ENCODE measurements at places on chromosomes 4 and X.
A peak's percentile ranks its signal among the peaks of the same experiment; 100 is the strongest.

DNA sequence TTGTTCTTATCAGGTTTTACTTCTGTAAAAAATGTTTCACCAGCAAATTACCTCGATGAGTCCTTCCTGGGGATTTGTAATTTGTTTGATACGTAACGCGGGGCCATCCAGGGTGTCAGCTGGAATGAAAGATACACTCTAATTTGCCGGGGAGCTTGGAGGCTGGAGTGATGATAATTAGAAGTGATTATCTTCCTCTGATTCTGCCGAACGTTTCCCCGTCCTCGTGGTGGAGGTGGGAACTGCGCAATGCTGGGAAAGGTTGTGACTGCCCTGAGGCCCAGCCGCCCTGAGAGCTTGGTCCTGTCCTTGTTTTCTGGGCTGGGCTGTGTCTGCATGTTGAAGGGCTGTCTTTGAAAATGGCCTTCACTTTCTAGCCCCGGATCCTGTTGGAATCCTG, 48.0 kb downstream of the SORCS2 start:
- DNase-seq: no peak

DNA sequence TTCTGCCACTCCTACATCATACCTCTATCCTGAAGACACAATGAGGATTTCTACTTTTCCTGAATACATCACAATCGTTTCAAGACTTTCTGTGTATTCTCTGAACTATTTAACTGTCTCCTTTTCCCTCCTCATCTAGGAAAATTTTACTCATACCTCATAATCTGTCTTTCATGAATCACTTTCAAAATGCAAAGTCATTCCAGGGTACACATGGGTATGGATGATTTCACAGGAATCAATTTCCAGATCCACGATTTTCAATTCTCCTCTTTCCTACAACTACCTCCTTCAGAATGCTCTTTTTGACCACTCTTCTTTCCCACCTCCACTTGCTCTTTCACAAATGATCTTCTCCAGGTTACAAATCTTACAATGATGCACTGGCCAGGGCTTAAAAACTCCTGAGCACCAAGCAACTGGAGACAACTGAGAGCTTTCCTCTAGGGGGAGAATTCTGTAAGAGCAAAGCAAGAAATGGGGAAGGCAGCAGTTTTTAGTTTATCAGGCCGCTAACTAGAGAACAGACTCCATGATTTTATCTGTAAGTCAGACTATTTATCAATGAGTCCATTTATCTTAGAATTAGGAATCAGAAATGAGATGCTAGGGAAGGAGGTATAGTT, 116.4 kb downstream of the PPP3CA start:
- DNase-seq: no peak

DNA sequence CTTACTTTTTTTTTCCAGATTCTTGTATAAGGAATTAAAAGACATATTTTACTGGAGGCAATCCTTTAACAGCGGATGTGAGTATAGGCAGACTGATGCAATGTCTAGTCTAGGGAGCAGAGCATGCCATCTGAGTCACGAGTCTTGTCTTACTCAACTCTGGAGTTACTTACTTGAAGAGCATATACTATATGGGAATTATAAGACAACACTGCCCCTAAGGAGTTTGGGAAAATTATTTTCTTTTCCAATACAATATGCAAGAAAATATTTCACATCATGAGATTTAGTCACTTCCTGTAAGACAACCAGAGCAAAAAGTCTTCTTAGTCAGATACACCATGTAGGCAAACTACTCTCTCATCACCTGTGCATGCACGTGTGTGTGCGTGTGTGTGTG, 537.3 kb upstream of the FTHL17 start:
- DNase-seq: no peak

- no peak for DNase-seq
These were observed 43.9 kb upstream of the HMX1 start for GRCh38 chr4:8915201-8916200.

GRCh38 chrX:56928546-56928945, 66.8 kb downstream of the SPIN3 start:
- DNase-seq: no peak

DNA sequence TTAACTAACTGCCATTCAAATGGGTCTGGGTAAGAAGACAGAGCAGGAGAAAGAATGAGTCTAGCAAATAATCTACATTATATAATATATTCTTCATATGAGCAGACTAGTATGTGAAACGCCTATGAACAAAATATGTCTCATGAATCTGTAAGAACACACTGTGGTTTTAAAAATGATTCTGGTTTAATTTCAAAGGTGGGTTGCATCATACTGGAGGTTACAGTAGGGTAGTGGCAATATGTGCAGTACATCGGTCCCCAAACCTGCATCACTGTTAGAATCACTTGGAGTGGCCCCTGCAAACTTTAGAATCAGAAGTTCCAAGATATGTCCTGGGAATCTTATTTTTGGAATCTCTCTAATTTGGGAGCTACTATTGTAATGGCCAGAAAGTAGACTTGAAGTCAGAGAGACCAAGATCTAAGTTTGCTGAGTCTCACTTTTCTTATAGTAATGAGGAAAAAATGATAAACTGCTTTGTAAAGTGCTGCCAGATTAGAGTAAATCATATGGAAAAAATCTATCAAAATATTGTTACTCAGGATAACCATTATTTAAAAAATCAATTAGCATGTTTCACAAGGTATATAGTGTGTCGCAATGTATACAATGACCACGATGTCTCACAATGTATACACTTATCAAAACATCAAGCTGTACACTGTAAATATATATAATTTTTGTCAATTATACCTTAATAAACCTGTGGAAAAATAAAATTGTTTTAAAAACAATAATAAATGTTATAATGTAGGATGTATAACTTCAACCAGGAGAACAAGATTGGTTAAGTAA, 37.9 kb upstream of the ARSJ start:
- DNase-seq: no peak

- DNase-seq: no peak
These were observed 1324.2 kb downstream of the TECRL start for GRCh38 chr4:63085091-63085490.

- no peak for DNase-seq
These were observed 12.2 kb upstream of the FGF2 start for GRCh38 chr4:122814426-122814825.

DNA sequence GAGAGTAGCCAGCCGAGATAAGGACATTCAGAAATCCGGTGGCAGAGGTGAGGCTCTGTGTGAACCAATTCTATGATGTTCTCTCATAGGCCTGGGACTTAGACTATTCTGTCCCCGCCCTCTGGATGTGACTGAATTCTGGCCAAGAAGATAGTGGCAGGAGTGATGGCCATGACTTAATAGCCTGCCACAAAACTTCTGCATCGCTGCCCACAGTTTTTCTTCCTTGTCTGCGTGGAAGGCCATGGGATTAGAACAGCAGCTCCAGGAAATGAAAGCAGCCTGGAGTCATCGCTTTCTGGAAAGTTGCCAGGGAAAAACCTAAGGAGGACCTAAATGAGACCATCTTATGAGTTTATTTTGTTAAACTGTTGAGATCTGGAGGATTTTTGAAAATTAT, 134.7 kb downstream of the F11 start:
- DNase-seq: no peak

- no peak for DNase-seq
These were observed 13.0 kb downstream of the RAB9B start for GRCh38 chrX:103818842-103819619.

DNA sequence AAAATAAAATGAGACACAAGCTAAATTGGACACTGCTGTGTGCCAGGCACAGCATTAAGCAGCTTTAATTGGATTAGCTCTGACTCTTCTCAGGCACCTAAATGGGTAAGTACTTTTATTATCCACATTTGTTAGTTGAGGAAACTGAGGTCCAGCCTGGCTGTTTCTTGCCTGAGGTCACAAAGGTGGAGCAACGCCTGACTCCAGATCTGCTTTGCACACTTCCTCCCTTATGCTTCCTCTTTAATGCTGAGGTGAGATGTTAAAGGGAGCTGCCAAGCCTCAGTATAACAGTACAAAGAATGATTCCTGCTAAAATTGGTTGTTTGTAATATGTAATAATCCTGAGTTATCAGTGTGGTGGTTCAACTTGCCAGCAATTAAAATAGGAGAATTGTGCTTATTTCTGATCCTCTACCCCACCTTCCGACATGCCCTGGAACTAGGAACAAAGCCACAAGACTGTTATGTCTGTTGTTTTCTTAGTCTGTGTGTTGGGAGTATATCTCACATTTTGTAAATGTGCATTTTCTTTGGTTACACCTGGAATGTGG, 74.4 kb downstream of the AFF1 start:
- no peak for DNase-seq

- DNase-seq: no peak
These were observed 458.3 kb upstream of the TENM3 start for GRCh38 chr4:181784881-181785280.

DNA sequence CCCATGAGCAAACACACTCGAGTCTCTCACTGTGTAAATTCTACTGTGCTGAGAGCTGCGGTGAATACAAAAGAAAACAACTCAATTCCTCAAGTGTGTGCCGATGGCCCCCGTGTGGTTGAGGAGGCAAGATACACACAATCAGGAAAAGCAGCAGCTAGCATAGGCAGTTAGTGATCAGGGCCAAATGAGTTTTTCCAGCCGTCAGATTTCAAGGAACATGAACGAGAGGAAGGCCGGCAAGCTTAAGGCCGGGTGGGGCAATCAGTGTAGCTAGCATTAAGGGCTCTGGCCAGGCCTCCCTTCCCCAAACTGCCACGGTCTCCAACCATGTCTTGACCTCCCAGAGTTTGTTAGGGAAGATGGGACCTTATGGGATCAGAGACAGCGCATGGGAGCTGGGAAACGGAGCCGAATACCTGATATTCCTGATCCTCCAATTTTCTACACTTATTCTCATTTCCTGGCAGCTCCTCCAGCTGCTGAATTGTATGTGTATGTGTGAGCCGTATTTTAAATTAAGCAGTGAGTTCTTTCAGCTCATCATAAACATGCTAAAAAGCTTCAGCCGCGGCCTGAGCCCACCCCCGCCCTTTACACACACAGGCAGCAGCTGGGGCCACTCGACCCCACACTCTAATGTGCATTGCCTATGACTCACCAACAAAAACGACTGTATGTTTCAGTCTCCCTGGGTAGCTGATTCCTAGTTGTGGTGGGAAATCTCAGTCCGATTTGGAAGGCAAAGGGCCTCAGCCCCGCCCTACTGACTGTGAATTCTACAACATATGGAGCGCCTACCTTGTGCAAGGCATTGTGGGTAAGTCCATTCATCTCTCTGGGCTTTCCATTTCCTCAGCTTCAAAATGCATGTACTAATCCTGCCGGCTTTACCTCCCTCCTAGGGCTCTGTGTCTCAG, 59.9 kb downstream of the RTL9 start:
- DNase-seq: no peak

- DNase-seq: no peak
These were observed 36.3 kb downstream of the SH3BGRL start for GRCh38 chrX:81238166-81238565.

- no peak for DNase-seq
These were observed 20.2 kb downstream of the CLNK start for GRCh38 chr4:10664408-10664807.

GRCh38 chrX:44349561-44349960, 6.1 kb upstream of the EFHC2 start:
- no peak for DNase-seq

GRCh38 chrX:53441531-53442321, 7.6 kb upstream of the HSD17B10 start:
- peak; percentile 47 for DNase-seq

- no peak for DNase-seq
These were observed 141.1 kb upstream of the MID1 start for GRCh38 chrX:10761447-10761846.

- DNase-seq: no peak
These were observed 120.0 kb downstream of the SPRY1 start for GRCh38 chr4:123516576-123516975.

DNA sequence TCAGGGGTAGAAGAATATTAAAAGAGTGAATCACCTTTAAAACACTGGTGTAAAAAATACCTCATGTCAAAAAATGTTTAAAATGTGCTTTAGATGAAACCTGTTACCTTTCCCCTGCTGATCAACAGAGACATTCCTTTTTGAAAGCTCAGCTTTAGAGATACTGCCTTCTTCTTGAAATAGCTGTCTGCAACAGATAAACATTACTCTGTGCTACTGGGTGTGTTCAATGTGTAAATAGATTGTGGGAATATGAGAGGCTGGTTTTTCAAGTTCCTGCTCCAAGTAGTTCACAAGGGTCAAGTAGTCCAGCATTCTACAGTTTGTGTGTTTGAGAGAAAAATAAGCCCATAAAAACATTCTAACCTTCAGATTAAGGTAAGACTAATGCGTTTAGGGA, at the start of gene SYTL5:
Gene SYTL5 (plus strand): TSS at position 263 of the 400 bp plus-strand sequence. CDS start 27,337 bp downstream, outside the sequence.
- no peak for DNase-seq

DNA sequence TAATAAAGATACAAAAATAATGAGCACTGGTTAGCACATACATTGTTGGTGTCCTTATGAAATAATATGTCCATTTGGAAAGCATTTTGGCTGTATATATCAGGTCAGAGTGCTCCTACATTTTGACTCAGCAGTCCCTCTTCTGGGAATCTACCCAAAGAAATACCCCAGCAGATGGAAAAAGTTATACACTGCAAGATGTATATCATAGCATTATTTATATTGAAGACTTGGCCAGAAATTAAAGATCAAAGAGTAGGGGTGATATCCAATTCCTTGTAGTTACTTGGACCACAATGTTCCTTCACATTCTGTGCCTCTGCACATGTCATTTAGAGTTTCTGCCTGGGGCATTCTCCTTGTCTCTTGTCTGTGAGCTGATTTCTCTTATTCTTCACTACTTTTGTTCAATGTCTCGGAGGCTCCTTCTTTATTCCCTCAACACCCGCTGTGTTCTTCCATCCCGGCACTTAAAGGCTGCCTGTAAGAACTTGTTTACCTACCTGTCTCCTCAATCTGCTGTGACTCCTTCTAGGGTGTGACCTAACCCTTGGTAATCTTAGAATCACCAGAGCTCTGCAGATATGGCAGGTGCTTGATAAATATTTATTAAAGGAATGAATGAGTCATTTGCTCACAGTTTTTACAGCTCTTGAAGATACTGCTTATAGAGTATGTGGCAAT, 3.1 kb upstream of the TSPAN5 start:
- DNase-seq: no peak

DNA sequence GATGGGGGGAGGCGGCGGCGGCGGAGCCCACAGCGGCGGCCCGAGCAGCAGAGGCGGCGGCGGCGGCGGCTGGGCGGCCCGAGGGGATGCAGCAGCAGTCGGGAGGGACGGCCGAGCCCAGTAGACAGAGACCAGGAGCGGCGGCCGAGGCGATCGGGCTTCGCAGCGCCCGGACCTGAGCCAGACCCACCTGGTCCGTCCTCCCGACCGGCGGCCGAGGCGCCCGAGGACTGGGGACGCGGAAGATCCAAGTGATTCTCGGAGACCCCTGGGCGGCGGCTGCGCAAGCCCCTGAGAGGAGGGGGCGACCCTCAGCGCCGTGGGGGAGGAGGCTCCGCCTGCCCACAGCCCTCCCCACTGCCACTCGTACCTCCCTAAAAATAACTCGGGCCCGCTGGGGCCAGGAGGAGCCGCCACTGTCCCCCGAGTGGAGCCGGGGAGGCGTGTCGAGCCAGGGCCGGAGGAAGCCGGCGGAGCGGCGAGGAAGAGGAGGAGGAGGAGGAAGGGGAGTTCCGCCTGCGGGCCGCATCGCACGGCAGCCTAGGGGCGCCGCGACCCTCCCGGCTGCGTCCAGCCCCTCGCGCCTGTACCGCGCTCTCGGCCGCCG, 608 bp downstream of the RAPGEF2 start:
- DNase-seq: peak; percentile 10

- no peak for DNase-seq
These were observed 48.1 kb upstream of the BCOR start for GRCh38 chrX:40145923-40146261.

All from stimulated activated CD4-positive, alpha-beta T cell treated with anti-CD3 and anti-CD28 coated beads, Interleukin-1b, Interleukin-23, amount 100 ng/mL, for 1 hour (primary cell).